ENCODE measurements at places on chromosomes 3 and 15. TPM values are rescaled to one million over a fixed set of nuclear protein-coding genes. Genes with fewer than 3 reads are reported as not detected.

GRCh38 chr3:181730934-181731333 lies 19.2 kb downstream of the SOX2 start:
- H3K27ac ChIP-seq = no peak overlapping the region
- peaks cover 18% of the 10 kb centered on the region for H3K4me1 ChIP-seq
- peaks cover 58% of the 10 kb centered on the region for H3K27me3 ChIP-seq
- DNase-seq = no peak

- no peak overlapping the region for H3K27ac ChIP-seq
- H3K4me3 ChIP-seq = no peak overlapping the region
- H3K27me3 ChIP-seq = peaks cover 8% of the 10 kb centered on the region
- DNase-seq = no peak
- no peaks in the 10 kb centered on the region for H3K4me1 ChIP-seq
Observed at GRCh38 chr15:80660119-80660518, 35.0 kb upstream of the ABHD17C start.

DNA sequence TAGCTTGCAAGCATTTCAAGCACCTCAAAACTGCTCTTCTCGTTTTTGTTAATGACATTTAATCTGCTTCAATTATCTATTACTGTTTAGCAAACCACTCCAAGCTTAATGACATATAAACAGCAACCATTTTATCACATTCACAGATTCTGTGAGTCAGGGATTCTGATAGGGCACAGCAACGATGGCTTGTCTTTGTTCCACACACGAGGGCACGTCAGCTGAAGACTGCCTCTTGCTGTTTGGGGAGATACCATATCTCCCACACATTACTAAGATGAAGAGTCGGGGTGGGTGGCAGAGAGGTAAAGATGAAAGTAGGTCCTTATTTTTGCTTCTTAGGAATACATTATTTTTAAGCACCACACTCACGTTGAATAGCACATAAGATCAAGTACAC lies 19.3 kb downstream of the CPOX start:
- no peak overlapping the region for H3K4me3 ChIP-seq
- H3K27me3 ChIP-seq = no peaks in the 10 kb centered on the region
- H3K4me1 ChIP-seq = no peaks in the 10 kb centered on the region
- DNase-seq = no peak
- no peak overlapping the region for H3K27ac ChIP-seq
- H3K36me3 ChIP-seq = peaks cover 19% of the 10 kb centered on the region

DNA sequence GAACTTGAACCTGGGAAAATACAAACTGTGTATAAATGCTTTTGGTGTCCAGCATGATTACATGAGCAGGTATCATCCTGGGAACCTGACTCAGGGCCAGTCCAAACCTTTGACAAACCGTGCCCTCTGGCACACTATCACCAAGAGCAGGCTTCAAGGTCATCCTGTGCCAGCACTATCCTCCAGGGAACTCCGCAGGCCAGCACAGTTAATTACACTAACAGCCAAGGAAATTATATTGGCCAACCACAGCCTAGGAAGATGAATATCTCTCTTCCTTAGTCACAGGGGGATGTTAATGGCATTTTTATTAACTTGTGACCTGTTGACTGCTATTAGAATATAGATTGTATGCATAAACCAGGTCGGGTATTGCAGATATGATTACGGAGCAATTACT lies 262.0 kb downstream of the TUSC7 start:
- DNase-seq = no peak
- H3K27ac ChIP-seq = no peak overlapping the region
- H3K36me3 ChIP-seq = no peaks in the 10 kb centered on the region
- no peaks in the 10 kb centered on the region for H3K4me1 ChIP-seq
- H3K27me3 ChIP-seq = no peaks in the 10 kb centered on the region

- H3K4me3 ChIP-seq = no peak overlapping the region
- H3K27me3 ChIP-seq = no peaks in the 10 kb centered on the region
- no peaks in the 10 kb centered on the region for H3K4me1 ChIP-seq
- peaks cover 72% of the 10 kb centered on the region for H3K36me3 ChIP-seq
Observed at GRCh38 chr3:38015485-38015884, 14.0 kb downstream of the PLCD1 start.

- no peaks in the 10 kb centered on the region for H3K36me3 ChIP-seq
- H3K4me3 ChIP-seq = no peak overlapping the region
- H3K27ac ChIP-seq = no peak overlapping the region
Observed at GRCh38 chr15:100944986-100945385, 25.8 kb downstream of the LRRK1 start.

DNA sequence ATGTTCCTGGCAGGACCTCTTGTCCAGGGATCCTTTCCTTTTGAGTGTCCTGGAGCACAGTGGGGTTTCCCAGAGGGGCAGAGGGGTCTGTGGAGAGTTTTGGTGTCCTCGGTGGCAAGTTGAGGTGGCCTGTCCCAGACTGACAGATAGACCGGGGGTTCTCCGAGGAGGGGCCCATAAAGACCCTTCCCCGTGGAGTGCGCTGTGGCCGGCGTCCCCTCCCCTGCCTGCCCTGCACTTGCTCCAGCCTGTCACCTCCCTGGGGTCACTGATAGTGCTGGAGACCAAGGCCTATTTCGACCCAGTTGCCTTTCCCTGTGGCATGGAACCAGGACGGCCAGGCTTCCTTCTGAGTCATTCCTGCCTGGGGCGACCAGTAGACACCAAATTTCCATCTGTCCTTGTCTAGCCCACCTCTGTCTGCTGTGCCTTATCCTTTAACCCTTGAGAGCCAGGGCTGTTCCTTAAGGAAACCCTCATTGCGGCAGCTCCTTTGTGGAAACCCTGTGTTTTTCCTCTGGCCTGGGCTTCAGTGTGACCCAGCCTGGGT lies 2.9 kb downstream of the MUC4 start:
- DNase-seq = no peak
- H3K27me3 ChIP-seq = no peaks in the 10 kb centered on the region
- H3K27ac ChIP-seq = no peak overlapping the region
- H3K4me3 ChIP-seq = no peak overlapping the region
- H3K36me3 ChIP-seq = no peaks in the 10 kb centered on the region

GRCh38 chr15:78327466-78327865 lies 12.7 kb upstream of the CRABP1 start:
- no peak for DNase-seq
- H3K36me3 ChIP-seq = no peaks in the 10 kb centered on the region
- H3K27ac ChIP-seq = no peak overlapping the region
- H3K4me1 ChIP-seq = no peaks in the 10 kb centered on the region
- no peak overlapping the region for H3K4me3 ChIP-seq

The CLDN16 gene
- not detected for total RNA-seq

The SLC9C1 gene
- not detected for total RNA-seq
